ENCODE measurements at places on chromosomes 5 and 9.

DNA sequence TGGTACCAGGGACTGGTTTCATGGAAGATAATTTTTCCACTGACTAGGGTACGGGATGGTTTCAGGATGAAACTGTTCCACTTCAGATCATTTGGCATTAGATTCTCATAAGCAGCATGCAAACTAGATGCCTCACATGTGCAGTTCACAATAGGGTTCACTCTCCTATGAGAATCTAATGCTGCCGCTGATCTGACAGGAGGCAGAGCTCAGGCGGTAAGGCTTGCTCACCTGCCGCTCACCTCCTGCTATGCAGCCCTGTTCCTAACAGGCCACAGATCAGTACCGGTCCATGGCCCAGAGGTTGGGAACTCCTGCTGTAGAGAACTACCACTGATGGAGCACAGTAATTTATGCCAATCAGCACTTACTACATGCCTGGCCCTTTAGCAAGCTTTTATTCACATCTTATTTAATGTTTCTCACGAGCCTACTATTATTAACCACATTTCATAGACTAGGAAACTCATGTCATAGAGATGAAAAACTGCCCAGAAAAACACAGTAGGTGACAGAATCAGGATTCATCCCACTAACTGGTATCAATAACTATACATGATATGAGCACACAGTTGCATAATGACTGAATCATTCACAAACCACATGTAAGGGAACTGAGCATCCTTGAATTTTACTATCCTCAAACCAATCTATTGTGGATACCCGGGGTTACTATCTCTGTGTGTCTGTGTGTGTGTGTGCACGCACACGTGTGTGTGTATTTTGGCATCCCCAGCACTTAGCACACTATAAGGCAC lies 46.5 kb downstream of the SVEP1 start:
- no peak for DNase-seq

GRCh38 chr5:131259326-131259725 lies 4.5 kb upstream of the CDC42SE2 start:
- DNase-seq = no peak

GRCh38 chr5:95857185-95857945 lies 34.8 kb upstream of the GLRX start:
- DNase-seq = no peak

GRCh38 chr5:148998174-148998797 lies 64.6 kb downstream of the SH3TC2 start:
- DNase-seq = no peak

DNA sequence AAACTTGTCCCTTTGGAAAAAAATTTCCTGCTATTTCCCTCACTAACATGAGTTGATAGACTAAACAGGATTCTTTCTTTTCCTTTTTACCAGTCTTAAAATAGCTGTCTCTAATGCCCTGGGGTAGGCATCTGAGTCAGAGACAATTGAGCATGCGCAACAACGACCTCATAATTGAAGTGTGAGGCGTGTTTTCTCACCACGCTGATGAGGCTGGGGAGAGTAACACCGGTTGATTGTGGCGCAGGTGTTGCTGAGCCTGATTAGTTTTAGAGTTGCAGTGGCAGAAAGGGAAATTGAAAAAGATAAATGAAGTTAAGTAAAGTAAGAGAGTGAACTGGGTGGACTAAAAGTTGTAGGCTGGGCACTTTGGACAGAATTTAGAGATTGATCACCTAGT lies 213.7 kb downstream of the TLR4 start:
- DNase-seq = no peak

DNA sequence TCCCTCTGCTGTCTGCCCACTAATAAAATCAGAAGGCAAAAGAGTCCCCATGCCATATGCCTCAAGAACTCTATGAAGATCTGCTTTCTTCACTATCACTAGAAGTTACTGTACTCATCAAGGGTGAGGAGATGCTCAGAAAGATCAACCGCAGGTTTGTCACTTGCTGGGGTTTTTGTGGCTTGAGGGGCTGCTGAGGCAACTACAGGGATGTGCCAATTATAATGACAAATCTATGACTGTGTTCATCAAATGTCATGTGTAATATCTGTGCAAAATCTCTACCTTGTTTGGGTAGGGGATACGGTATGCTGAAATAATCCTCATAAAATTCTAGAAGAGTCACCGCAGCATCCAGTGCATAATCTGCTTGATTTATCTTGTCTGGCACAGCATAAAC lies 13.0 kb downstream of the ERAP1 start:
- DNase-seq = peak; percentile 16

- no peak for DNase-seq
Measured at GRCh38 chr9:132973166-132973565, 5.3 kb upstream of the GFI1B start.

DNA sequence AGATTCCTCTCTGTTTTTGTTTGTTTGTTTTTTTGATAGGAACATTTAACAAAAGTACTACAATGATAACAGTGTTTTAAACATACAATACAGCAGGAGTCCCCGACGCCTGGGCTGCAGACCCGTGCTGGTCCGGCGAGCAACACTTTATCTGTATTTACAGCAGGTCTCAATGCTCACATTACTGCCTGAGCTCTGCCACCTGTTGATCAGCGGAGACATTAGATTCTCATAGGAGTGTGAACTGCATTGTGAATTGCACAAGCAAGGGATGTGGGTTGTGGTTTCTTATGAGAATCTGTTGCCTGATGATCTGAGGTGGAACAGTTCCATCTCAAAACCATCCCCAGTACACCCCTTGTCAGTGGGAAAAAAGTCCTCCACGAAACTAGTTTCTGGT lies 1068.5 kb upstream of the CDH10 start:
- DNase-seq = no peak

- no peak for DNase-seq
Measured at GRCh38 chr5:68848091-68848490, 245.7 kb upstream of the SLC30A5 start.

- no peak for DNase-seq
Measured at GRCh38 chr9:128321343-128321742, 904 bp downstream of the TRUB2 start.

DNA sequence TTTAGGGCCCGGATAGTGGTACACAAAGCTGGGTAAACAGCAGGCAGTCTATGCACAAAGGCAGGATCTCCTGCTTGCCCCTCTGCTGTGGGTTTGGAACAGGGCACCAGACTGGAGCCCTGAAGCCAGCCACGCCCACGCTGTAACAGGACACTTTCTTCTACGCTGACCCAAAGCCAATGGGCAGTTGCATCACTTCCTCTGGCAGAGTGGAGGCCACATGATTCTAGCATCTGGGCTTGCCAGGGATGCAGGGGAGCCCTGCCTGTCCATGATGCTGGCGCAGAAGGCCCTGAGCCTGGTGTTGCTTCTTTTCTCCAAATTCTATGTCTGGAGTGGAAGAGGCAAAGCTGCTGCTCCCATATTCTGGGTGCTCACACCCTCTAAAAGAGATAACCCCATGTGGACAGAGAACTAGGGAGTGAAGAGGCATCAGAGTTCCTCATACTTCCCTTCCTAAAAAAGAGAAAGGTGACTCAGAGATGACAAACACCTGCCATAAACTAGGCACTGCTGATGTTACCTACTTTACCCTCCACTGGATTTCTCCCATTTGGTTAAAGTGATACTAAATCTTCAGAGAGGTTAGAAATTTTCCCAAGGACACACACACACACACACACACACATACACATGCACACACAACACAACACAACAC lies 260.3 kb upstream of the KLF4 start:
- DNase-seq = no peak

DNA sequence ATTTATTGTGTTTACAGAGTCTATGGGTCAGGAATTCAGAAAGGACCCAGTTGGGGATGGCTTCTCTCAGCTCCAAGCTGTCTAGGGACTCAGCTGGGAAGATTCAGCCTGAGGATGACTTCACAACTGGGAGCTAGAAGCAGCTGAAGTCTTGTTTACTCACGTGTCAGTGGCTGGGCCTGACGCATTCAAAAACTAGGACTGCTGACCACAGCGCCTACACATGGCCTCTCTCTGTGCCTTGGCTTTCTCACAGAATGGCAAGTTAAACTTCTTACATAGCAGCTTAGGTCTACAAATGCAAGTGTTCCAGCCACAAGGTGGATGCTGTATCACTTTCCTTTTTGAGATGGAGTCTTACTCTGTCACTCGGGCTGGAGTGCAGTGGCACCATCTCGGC lies 16.3 kb upstream of the PPP2CA start:
- no peak for DNase-seq

- DNase-seq = no peak
Measured at GRCh38 chr5:170681013-170681433, 102.5 kb upstream of the GABRP start.

DNA sequence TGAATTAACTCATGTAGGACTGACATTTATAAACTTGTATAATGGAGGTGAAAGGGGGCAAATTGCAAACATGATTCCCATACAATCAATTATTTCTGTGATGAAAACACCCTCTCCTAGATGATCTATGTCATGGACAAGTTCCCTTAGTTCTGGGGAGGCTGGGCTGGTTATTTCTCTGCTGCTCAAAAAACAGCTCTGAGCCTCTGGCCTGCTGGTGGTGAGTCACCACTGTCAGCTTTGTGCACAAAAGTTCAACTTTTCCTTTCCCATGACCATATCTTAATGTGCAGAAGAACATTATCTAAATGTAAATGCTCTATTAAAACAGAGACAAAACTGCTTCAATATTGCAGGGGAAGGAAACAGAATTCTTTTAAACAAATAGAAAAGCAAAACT lies 85.0 kb downstream of the HMHB1 start:
- no peak for DNase-seq

DNA sequence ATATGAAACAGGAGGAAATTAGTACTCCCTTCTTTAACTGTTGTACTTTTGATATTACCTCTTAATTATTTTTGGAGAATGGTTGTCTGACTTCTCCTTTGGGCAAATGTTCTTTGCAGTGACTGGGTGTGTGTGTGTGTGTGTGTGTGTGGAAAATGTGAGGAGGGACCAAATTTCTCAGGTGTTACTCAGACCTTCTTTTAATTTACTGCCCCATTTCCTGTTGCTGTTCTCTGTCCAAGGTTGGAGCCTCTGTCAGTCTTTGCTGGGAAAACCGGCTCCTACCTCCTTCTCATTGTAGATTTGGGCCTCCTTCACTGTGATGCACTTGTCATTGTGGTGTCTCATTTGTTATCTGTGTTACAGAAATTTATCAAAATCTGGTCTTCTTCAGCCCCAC lies 68.4 kb downstream of the PBX3 start:
- no peak for DNase-seq

DNA sequence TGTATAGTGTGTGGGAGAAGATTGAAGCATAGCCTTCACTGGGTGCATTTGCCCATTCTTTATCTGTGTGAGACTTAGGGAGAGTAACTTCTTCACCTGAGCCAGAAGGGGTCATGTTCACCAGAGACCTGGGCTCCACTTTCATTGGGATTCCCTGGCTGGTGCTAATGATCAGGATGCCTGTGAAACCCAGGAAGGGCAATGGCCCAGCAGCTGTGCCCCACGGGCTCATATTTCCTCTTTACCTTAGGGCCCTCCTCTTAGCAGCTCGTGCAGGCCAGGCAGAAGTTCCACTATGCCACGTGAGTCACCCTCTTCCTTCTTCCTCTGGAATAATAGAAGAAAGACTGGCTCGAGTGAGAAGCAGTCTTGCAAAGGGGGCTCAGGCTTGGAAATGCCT lies 5.0 kb downstream of the PPARGC1B start:
- DNase-seq = no peak

DNA sequence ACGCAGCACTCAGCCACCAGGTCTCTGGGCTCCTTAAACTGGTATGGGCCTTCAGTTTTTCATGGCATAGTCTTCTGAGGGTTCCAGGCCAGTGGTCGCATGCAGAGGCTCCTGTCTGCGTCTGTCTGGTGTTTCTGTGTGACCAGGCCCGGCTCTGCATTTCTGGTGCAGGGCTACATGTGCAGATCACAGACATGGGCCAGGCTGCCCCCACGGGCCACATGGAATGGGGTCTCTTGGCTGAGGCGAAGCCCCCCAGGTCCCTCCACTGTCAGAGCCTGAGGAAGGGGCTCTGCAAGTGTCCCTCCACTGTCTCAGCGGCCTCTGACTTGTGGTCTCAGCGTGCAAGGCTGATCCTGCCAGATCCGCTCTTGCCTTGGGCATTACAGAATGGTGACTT lies 15.6 kb upstream of the CARD19 start:
- DNase-seq = no peak

DNA sequence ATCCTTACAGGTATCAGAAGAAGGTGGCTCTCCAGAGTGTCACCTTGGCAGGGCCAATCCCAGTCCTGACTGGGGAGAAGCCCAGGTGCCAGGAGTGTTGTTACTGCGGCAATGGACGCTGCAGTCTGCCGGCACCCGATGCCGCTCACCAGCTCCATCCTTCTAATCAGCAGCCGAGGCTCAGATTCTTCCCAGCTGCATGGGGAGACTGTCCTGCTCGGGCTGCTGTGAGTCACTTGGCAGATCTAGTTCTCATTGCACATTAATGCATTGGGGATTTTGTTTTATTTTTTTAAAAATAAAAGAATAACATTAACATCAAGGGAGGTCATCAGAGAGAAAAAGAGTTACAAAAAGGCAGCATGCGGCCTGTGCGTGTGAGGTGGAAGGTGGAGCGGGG lies 115.8 kb downstream of the MTX3 start:
- no peak for DNase-seq

DNA sequence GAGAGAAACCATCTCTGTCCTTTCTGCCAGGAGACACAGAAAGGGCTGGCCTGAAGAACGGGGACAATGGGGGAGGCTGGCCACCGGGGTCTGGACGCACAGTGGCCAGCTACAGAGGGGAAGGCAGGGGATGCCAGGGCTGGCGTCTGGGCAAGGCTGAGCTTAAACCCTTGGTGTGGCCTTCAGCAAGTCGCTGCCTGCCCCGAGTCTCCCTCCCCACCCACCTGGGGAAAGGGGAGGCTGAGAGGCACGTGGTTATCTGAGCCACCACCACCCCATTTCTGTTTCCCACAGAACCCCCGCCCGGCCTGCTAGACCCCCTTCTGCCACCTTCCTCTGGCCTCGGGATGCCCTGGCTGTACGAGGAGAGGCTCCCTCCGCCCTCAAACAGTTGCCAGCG lies 115.3 kb downstream of the VAV2 start:
- no peak for DNase-seq

- no peak for DNase-seq
Measured at GRCh38 chr5:111229221-111229835, 5.1 kb downstream of the CAMK4 start.

DNA sequence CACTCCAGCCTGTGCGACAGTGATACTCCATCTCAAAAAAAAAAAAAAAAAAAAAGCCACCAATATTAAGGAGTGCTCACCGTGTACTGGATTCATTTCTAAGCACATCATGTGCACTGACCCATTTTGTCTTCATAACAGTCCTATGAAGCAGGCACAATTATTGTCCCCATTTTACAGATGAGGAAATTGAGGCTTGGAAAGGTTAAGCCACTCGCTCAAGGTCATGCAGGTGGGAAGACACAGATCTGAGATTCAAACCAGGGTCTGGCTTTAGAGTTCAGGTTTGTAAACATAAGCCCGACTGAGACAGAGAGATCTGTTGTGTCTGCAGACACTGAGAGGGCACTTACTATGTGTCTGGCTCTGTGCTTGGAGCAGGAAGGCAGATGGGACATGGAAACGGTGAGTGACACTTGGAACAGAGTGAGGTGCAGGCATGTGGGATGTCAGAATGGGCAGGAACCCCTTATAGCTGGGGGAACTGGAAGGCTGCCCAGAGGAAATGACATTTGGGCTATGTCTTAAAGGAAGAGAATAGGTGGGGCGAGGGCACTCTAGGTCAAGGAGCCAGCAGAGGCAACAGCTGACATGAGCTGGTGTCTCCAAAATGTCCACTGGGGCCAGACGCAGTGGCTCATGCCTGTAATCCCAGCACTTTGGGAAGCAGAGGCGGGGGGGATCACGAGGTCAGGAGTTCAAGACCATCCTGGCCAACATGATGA lies 69.9 kb downstream of the STK10 start:
- no peak for DNase-seq

- DNase-seq = no peak
Measured at GRCh38 chr5:81519217-81519905, 125.4 kb upstream of the ACOT12 start.
